Activated T-helper 1 cell treated with anti-CD3 and anti-CD28 coated beads, Interleukin-2, amount 50 U/mL, for 16 hours (primary cell): ENCODE measurements at places on chromosomes 2 and 18.

- DNase-seq, result no peak
Measured at GRCh38 chr2:166661391-166661790, 167.3 kb upstream of the SCN7A start.

GRCh38 chr2:211816754-211817153 lies 721.8 kb downstream of the ERBB4 start:
- no peak for DNase-seq

DNA sequence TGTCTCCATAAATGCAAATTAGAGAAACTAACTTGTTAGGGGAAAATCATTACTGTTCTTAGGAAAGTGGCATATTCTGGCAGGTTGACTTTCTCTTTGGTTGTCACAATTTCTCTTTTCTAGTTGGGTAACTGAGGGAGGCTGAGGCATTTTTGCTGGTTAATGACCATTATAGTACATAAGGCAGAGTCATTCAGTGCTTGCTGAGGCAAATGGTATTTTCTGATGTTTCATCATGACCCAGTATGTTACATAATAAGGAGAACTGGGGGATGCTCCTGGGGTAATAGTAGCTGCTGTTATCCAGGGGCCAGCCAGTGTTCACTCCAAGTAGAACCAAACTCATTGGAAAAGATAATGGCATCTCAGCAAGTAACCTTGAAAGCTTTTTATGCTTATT lies 62.3 kb downstream of the ITGA6 start:
- no peak for DNase-seq

DNA sequence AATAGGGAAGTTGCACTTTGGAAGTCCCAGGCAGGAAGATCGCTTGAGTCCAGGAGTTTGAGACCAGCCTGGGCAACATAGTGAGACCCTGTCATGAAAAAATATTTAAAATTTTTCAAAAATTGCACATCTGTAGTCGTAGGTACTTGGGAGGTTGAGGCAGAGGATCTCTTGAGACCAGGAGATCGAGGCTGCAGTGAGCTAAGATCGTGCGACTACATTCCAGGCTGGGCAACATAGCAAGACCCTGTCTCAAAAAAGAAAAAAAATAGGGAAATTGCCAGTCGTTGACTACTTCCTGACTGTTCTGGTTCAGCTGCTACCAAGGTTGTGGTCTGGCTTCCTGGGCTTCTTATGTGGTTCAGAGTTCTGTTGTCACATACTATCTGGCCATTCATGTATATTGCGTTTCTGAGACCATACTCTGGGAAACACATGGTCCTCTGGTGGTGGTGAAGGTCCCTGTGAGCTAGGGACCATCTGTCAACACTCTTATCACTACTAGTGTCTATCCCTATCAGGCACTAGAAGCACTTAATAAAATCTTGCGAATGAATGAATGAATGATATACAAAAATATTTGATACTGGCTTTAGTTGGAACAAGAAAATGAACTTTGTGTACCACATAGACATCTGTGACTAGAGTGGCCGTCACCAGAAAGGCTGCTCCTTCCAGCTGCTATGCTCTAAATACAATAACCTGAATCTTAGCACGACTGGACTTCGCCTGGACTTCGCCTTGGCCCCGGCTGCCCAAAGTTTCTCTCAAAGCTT lies 861 bp upstream of the KLHL23 start:
- no peak for DNase-seq

DNA sequence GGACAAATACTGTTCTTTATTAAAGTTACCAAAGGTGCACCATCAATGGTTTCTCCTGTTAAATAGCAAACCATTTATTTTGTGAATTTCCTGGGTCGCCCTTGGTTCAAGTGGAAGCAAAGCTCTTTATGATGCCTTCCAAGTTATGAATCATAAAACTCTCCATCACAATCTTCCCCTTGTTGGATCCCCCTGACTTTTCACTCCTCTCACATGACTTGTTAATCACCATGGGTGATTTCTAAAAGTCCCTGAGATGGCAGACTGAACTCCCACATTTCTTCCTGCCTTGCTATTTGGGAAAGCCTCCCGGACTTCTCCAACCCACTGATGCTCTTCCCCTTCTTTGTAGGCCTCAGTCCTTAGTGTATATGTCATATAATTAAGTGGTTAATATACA lies 176.0 kb downstream of the THADA start:
- DNase-seq, result no peak

DNA sequence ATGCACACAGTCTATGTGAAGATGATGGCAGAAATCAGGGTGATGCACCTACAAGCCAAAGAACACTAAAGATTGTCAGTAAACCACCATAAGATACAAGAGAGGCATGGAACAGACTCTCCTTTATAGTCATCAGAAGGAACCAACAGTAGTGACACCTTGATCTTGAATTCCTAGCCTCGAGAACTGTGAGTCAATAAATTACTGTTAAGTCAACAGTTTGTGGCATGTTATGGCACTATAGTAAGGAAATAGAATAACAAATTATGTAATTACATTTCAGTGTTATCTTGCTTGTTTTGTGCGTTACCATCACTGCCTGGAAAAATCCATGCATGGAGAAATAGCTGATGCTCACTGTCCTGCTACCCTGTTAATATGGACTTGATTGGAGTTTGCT lies 110.2 kb upstream of the LRP1B start:
- no peak for DNase-seq

GRCh38 chr2:122575076-122575475 lies 819.6 kb downstream of the TSN start:
- no peak for DNase-seq

DNA sequence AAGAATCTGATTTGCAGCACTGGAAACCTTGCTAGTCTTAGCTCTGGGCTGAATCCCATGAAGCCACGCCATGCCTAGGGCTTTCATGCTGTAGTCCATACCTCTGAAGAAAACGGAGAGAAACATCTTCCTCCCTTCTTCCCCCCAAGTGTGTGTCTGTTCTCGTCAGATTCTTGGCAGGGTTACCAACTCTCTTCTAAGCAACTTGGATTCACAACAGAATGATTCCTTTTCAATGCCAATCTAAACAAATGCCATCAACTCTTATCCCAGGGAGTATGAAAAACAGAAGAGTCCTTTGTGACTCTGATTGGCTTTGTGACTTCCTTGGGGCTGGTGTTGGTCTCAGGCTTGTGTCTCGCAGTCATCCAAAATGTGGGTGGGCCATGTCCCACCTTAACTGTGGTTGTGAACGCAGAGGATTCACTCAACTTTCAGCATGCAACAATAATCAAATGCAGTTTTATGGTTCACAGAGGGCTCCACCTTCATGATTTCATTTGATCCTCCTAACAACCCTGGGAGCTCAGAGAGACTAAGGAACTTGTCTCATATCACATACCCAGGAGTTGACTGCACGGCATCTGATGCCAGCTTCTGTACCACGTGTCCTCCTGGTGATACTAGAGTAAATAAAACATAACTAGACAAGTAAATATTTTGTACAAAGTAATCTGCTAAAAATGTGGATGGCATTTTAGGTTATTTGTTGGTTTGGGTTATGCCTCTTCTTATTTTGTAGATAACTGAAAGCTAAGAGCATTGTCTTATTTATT lies 186.0 kb upstream of the TNP1 start:
- DNase-seq, result no peak

DNA sequence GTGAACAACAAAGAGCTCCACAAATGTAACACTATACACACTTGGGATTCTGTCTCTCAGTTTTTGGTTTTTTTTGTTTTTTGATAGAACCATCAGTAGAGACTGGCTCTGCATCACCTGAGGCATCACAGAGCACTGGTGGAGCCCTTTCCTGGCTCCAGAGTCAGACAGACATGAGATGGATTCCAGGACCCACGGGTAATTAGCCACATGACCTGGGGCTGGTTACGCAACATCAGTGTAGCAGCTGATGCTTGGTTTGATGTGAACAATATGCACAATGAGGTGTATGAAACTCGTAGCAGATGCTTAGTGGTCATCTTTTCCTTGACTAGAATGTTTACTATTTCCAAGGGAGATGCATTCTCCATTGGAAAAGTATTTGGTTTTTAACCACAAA lies 40.7 kb downstream of the CMPK2 start:
- no peak for DNase-seq

- DNase-seq, result no peak
Measured at GRCh38 chr2:222521099-222521498, 96.8 kb downstream of the SGPP2 start.

- no peak for DNase-seq
Measured at GRCh38 chr2:46493241-46493970, 14.0 kb downstream of the TMEM247 start.

DNA sequence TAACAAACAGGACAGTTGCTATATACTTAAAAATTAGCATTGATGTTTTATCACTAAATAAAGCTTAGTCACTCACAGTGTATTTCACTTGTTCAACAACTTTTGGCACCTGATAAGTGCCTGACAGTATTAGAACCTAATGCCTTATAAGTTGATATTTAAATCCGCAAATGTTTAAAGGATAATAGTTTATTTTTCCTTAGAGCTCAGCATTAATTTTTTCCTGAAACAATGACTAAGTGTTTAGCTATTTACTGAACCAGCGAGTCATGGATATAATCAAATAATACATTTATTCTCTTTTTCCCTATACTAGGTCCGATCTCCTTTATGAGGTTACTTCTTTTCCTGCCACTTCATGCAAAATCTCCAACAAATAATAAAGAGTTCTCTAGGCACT lies 146.0 kb upstream of the PGAP1 start:
- DNase-seq, result no peak

DNA sequence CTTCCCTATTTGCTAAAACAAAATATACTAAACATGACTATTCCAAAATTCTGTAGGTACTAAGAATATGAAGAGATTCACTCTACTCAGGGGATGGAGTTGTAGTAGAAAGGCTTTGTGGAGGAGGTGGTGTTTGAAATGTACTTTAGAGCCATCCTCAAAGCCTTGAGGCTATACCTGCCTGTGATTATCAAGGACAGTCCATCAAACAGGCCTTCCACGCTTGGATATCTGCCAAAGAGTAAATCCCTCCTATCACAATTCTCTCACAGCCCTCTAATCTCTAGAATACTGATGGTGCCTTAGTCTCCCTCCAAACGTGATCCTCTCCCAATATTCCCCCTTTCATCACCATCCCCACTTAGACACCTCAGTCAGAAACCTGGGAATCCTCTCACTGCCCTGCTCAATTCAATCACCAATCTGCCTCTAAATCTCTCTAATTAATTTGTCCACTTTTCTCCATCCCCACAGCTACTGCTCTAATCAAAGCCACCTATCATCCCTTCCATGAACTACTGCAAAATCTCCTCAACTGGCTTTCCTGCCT lies 13.1 kb downstream of the SOS1 start:
- no peak for DNase-seq

- DNase-seq, result no peak
Measured at GRCh38 chr2:25368660-25369059, 26.9 kb upstream of the DNMT3A start.

DNA sequence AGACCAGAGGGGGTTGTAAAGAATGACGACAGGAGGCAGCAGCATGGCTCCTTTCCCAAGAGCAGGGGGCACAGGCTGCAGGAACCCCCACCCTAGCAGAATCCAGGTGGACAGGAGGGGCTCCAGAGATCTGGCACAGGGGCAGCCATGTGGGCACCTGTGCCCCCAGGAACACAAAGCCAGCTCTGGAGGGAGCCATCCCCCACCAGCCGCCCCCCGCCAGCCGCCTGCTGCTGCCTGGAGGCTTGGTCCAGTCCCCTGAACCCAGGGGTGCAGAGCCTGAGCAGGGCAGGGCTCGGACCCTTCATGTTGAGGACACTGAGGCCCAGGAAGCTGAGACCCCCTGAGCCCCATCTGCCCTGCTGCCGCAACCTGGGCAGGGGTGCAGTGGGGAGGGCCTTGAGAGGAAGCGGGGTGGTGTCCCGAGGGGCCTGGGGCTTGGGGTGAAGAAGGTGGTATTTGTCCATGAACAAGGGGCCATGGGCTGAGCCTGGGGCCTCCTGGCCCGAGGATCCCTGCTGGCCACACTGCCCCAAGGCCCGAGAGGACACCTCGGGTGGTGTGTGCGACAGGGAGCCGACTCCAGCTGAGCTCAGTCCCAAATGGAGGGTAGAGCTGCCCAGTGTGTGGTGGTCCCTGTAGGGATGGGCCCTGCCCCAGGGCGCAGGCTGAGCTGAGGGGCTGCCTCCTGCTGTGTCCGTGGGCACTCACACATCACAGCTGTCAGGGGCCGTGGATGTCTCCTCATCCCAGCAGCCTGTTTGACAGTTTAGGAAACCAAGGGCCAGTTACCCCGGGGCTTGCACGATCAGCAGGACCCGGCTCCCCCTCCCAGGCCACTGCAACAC lies 39.8 kb upstream of the SNED1 start:
- DNase-seq, result no peak

GRCh38 chr2:165594935-165595255 lies 125.4 kb downstream of the CSRNP3 start:
- DNase-seq, result no peak

- DNase-seq, result peak; percentile 27
Measured at GRCh38 chr2:170929686-170930050, 615 bp downstream of the GORASP2 start.

DNA sequence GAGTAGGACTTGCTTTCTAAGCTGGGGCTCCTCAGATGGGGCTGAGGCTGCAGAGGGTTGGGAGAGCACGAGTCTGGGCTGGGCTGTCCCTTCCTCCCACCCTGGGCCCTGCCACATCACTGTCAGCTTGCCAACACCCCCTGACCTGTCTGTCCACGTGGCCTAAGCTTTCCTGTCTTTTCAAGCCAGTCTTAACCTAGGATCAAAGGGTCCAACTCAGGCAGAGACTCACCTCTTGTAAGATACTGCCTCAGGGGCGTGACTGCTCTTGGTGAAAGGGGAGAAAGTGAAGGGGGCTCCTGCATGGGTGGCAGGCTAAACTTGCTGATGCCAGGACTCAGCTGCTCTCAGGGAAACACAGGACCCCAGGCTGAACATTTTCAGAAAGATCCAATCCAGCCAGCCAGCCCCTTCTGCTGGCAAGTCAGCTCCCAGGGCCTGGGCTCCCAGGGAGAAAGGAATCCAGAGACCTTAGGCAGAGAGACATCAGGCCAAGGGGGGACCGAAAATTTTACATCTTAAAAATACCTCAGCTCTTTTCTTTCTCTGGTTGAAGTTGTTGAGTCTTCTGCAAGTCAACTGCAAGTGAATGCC lies 144.2 kb upstream of the ID2 start:
- no peak for DNase-seq

DNA sequence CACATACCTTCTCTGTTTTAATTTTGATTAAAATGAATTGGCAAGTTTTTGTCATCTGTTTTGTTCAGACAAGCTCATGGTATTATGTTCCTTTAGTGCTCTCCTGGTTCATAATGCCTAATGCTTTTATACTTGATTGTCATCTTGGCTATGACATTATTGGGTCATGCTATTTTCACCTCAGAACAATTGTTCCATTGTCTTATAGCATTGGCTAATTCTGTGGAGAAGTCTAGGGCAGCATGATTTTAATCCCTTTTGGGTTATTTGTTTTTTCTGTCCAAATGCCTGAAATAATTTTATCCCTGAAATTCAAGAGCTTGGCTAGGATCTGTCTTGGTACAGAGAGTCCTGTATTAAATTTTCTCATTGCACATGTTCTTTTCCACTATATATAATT lies 83.8 kb upstream of the CCDC85A start:
- no peak for DNase-seq

DNA sequence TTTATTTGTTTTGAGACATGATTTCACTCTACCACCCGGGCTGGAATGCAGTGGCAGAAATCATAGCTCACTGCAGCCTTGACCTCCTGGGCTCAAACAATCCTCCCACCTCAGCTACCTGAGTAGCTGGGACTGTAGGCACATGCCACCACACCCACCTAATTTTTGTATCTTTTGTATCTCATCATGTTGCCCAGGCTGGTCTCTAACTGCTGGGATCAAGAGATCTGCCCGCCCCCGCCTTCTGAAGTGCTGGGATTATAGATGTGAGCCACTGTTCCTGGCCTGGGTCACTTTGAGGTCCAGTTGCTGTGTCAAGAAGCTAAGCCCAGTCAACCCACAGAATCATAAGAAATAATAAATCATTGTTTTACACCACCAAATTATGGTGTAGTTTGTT lies 38.4 kb downstream of the TSN start:
- no peak for DNase-seq
